ENCODE measurements at places on chromosomes 12 and 14.

- DNase-seq, result no peak
Measured at GRCh38 chr12:108853981-108854446, 3.4 kb downstream of the SSH1 start.

DNA sequence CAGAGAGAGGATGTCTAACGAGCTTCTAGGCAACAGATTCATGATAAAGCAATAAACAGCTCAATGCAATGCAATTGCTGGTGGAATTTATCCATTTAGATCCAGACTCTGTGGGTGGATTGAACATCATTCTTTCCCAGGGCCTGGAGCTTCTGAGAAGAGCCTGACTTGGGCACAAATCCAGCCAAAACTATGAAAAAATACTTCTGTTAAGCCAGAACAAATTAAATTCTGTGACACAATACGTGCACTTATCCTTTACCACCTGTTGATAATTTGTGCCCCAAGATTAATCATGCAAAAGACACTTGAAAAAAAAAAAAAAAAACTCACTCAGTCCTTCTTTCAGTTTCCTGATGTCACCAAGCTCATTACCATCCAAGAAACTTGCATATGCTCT, 446.0 kb upstream of the DCN start:
- no peak for DNase-seq

GRCh38 chr12:50612882-50613281, 108.1 kb downstream of the DIP2B start:
- DNase-seq, result no peak

DNA sequence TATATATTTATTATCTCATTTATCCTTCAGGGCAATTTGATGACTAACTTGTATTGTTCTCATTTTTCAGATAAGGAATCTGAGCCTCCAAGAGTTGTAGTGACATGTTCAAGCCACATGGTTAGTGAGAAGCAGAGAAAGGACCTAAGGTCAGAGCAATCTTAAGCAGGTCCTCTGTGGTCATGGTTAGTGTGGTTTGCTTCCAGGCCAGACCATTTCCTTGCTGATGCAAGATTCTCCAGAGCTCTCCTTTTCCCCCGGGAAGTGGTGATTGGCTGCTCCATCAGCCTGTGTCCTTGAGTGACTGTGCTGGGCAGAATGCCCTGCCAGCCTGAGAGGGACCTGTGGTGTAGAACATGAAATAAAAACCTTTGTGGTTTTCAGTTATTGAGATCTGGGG, 141.3 kb downstream of the KTN1 start:
- no peak for DNase-seq

DNA sequence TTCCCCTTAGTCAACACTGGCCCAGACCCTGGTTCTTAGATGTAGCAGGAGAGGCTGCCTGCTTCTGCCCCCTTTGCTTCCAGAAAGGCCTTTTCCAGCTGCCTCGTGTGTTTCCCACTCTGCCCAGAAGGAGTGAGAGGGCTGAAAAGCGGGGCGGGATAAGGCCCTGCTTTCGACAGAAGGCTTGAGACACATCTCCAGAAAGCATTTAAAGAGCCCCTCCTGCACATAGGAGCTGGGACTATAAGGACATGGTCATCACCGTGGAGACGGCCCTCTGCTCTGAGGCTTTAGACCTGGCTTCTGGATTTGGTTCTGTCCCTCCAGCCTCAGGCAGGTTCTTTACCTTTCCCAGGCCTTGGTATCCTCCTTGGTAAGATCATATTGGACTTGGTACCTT, 11.9 kb downstream of the CALM1 start:
- DNase-seq, result no peak

- DNase-seq, result no peak
Measured at GRCh38 chr12:78143717-78144116, 313.0 kb downstream of the NAV3 start.

DNA sequence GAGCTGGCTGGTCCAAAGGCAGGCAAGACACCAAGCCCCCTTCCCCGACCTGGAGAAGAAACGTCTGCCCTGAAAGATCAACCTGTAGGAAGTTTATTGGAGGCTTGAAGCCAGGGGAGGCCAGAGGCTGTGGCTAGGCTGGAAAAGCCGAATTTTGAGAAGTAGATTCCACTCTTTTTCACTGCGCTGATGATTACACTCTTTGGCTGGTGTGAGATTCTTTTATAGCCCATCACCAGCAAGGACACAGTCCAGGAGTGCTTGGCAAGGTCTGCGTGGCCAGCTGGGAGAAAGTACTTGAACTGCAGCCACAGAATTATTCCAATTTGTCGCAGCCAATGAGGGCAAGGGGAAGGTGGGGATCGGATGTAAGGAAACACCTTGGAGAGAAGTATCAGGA, 45.0 kb downstream of the SYNE3 start:
- no peak for DNase-seq

GRCh38 chr14:81303258-81303935, 82.6 kb upstream of the GTF2A1 start:
- DNase-seq, result peak; percentile 6

- DNase-seq, result peak; percentile 13
Measured at GRCh38 chr14:100341301-100342031, 18.3 kb downstream of the SLC25A47 start.

DNA sequence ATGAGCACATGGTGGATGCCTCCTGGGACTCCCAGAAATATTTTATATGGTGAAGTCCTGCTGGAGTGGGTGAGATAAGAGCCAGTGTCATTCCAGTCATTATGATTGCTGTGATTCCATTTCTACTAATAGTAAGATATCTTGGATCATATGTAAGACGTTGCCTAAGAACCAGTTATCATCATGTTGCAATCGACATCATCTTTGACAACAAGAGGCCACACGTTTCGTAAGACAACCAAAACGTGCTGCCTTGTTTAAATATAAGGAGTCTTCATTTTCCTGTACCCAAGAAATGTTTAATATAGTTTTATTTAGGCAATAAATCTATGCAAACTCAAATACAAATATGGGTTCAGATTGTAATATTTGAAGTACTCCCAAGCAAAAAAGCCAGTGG, 58.4 kb downstream of the SPTSSA start:
- DNase-seq, result no peak

DNA sequence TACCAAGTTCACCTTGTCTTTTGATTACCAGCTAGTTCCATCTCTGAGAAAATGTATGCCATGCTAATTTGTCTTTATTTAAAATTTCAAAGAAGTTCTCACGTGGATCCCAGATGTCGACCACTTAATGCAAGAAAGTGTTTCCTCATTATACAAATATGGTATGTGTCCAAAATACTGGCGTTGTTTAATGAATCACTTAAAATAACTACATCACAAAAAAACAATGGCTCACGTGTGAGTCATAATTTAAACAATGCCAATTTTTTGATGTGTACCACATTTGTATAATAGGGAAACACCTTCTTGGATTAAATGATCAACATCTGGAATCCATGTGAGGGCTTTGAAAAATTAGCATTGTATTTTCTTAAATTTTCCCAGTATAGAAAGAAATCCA, 40.8 kb downstream of the DBX2 start:
- DNase-seq, result no peak

GRCh38 chr12:7916936-7917335, 19.1 kb downstream of the SLC2A3 start:
- no peak for DNase-seq

- peak; percentile 65 for DNase-seq
Measured at GRCh38 chr12:15546102-15546701, 223.9 kb downstream of the PTPRO start.

GRCh38 chr14:104105822-104106470, 20.4 kb downstream of the ASPG start:
- no peak for DNase-seq

DNA sequence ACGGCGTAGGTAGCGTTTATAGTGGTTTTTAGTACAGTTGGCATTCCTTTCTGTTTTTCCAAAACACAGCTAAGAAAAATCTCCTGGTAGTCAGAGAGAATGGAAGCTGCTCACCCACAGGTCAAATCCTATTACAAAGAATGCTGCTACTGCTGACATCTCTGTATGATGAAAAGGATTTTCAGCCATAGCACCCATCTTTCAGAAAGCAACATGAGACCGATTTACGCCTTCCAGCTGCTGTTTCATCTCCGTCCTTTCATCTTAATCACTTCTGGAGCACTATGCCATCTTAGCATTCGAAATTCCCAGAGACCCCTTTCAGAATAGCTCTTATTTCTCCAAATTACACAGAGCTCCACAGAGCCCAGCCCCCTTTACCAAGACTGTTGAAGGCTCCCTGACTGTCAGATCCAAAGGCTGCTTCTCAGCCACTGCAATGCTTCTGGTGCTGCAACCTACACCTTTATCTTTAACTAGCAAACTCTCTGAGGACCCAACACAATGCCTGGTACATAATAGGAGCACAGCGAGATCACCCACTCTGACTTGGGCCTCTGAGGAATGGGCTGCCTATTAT, 211.8 kb downstream of the NEDD1 start:
- DNase-seq, result no peak

GRCh38 chr12:119425623-119426022, 91.1 kb downstream of the CCDC60 start:
- no peak for DNase-seq

- no peak for DNase-seq
Measured at GRCh38 chr12:5039815-5040214, 3.9 kb upstream of the KCNA5 start.

DNA sequence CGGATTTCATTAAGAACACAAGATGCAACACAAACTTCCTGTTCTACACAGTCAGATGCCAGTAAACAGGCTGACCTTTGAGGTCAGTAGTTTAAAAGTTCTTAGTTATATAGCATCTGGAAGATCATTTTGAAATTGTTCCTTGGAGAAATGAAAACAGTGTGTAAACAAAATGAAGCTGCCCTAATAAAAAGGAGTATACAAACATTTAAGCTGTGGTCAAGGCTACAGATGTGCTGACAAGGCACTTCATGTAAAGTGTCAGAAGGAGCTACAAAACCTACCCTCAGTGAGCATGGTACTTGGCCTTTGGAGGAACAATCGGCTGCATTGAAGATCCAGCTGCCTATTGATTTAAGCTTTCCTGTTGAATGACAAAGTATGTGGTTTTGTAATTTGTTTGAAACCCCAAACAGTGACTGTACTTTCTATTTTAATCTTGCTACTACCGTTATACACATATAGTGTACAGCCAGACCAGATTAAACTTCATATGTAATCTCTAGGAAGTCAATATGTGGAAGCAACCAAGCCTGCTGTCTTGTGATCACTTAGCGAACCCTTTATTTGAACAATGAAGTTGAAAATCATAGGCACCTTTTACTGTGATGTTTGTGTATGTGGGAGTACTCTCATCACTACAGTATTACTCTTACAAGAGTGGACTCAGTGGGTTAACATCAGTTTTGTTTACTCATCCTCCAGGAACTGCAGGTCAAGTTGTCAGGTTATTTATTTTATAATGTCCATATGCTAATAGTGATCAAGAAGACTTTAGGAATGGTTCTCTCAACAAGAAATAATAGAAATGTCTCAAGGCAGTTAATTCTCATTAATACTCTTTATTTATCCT, 13.5 kb downstream of the PTGER2 start:
- DNase-seq, result no peak

- DNase-seq, result no peak
Measured at GRCh38 chr12:3252450-3252891, 175.3 kb downstream of the TSPAN9 start.

DNA sequence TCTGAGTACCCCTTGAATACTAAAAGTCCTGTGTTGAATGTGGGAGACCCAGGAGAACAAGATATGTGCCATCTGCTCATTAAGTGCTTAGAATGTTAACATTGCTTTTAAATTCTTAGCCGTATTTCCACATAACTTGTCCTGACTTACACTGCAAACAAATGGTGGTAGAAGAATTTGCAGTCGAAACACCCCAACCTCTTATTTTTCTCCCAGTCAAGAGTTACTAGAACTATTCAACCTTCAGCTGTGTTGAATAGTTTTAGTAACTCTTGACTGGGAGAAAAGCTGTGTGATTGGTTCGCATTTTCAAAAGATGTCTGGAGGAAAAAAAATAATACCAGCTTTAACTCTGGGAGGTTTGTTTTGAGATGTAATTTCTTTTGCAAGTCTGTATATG, 7.6 kb upstream of the SPX start:
- no peak for DNase-seq

Measured in CD4-positive, alpha-beta T cell treated with Interleukin-15 for 4 hours (primary cell).